ENCODE measurements at places on chromosomes 1 and 21.

GRCh38 chr1:14913482-14914177 is 239.9 kb upstream of the TMEM51 start:
- no peak for DNase-seq

DNA sequence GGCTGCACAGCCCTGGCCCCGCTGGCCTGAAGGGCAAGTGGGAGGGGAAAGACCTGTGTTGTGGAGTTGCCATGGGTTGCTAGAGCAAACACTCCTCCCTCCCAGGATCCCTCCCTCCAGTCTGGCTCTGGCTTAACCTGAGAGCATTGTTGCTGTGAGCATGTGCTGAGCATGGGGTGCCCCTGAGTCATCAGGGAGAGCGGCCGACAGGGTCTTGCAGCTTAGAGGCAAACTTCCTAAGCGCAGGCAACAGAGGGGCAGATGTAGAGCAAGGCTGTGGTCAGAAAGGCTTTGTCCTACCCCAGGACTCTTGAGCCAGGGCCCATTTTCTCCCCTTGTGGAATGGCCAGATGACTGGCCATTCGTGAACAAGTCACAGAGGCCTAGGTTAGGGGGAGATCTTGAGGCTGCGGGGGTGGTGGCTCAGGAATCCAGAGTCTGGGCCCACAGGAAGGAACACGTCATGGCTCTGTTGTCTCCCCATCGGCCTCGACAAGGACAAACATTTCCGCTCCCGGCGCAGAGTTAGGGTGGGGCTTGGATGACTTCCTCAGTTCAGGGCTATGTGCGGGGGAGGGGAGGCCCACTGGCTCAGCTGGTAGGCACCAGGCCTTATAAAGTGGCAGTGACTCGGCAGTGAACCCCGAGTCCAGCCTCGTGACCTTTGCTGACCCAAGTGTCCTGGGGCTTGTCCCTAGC is 362 bp upstream of the DYNLT4 start:
- DNase-seq, result peak; percentile 97

GRCh38 chr1:17130138-17130635 is 10.9 kb upstream of the PADI2 start:
- no peak for DNase-seq

DNA sequence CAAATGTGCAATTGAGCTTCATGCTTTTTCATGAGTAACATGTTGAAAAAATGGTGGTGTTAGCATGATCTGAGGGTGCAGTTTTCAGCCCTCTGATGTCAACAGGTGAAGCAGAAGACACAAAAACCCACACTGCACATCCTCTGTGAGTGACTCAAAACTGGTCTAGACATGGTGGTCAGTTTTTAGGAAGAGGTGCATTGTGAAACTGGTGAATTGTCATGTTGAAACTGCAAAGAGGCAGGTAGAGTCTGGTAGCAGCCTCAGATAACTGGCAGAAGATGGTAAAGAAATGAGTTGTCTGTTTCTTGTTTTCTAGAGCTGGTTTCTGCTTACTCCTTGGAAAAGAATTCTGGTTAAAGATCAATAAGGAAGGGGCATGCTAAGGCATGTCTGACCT is 97.3 kb upstream of the HMCN1 start:
- no peak for DNase-seq

GRCh38 chr1:8443558-8444194 is 125.8 kb downstream of the SLC45A1 start:
- DNase-seq, result peak; percentile 40

DNA sequence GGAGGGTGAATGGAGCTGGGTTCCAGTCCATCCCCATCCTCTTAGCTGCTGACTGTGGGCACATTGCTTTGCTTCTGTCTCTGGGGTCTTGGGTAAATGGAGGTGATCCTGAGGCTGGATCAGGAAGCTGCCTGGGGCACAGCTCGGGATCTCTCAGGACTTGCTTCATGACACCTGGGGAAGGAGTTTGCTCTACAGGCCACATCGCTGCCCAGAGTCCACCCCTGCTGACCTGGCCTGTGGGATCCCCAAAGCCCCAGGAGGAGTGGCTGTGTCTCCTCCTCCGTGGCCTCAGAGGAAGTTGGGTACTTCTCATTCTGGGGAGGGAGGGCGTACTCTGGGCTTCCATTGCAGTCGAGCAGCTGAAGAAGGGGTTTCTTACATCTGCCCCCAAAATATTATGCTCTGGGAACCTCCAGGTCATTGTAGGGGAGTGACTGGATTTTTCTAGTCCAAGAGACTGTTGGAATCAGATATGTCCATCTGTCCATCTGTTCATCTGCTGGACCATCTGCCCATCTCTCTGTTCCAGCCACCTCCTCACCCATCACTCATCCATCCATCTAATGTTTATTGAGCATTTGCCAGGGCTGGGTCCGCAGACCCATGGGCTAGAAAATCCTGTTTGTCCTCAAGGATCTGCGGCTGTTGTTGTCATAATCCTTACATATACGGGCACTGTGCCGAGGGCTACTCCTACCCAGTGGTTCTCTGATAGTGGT is 45.9 kb downstream of the ARHGEF10L start:
- no peak for DNase-seq

- no peak for DNase-seq
These were observed 21.3 kb downstream of the DENND2C start for GRCh38 chr1:114648503-114648902.

DNA sequence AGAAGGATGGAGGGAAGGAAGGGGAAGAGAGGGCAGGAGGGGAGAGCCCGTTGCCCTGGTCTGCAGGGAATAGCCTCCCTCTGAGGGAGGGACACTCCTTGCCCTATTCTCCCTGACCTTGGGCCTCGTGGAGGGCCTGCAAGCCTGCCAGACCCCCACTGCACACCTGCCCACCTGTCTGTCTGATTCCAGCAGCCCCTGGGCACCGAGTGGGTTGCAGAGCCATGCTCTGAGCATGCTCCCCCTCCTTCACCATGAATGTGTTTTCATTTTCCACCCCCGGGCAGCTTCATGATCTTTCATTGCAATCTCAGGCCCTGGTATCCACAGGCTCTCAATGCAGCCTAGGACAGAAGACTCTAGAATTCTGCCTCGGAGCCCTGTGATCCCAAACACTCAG is 5.1 kb upstream of the NPHP4 start:
- DNase-seq, result no peak

- no peak for DNase-seq
These were observed 17.6 kb downstream of the COL8A2 start for GRCh38 chr1:36107394-36107793.

DNA sequence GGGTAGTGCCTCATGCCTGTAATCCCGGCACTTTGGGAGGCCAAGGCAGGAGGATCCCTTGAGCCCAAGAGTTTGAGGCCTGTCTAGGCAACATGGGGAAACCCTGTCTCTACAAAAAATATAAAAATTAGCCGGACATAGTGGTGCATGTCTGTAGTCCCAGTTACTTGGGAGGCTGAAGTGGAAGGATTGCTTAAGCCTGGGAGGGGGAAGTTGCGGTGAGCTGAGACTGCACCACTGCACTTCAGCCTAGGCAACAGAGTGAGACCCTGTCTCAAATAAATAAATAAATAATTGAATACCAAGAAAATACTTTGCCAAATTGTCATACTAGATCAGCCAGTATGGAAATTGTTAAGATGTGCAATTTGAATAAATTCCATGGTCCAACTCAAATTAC is 5.9 kb upstream of the RBBP5 start:
- no peak for DNase-seq
